ENCODE measurements at places on chromosomes 11 and 22.
A peak's percentile ranks its signal among the peaks of the same experiment; 100 is the strongest.

- no peak for DNase-seq
These were observed 244.9 kb upstream of the BLID start for GRCh38 chr11:122360875-122361274.

DNA sequence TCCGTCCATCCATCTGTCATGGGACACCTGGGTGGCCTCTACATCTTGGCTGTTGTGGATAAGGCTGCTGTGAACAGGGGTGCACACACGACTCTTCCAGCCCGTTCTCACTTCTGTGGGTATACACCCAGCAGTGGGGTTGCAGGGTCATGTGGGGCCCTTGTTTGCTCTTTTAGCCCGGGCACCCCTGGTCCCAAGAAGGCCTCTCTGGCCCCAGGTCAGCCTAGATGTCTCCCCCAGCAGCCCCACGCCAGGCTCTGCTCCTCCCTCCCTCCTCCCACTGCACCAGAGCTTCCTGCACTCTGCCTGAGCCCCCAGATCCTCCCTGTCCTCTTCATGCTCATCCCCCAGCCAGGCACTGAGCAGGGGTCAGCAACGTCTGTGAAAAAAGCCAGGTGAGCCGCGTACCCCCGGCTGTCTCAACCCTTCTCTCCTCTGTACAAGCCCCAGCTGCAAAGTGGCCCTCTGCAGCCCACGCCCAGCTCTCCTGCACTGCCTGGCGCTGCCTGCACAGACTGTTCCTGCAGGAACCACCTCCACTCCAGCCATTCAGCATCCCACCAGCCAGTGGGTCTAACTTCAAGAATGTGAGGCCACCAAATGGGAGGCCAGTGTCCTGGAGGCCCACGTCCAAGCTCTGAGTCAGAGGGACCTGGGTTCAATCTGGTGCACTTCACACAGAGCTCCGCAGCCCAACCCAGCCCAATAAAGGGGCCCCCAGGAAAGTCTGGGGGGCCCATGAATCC lies 1508.9 kb downstream of the BRD1 start:
- no peak for DNase-seq

DNA sequence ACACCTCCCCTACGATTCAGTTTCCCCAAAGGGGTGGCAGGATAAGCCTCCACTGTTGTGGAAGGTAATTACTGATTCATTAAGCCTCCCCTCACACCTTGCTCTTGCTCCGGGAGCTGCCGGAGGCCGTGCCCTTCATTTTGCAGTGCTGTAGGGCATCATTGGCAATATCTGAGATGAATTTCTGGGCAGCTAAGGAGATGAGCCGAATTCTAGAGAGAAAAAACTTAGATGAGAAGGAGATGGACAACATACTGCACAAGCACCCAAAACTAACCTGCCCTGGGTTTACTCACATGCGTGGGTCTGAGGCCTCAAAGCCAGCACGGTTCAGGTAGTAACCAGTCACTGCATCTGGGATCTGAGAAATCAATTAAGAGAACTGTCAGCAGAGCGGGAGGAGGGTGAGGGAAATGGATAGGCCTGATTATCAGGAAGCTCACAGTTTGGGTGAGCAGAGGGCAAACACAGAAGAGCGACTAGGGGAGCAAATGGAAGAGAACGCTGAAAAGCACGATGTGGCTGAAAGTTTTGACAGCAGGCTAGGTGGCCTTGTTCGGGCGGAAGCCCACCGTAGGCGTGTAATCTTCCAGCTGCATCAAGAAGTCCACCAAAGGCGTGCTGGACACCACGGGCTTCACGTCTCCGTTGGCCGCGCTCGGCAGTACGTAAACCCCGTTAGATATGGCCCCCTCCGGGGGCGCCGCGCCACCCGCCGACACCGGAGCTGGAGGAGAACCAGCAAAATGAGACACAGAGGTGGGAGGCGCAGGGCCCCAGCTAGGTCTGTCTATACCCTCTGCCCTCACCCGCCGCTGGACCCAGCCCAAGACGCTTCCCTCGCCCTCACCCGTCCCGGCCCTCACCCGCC lies 689 bp downstream of the TAF10 start:
- no peak for DNase-seq

- no peak for DNase-seq
These were observed 2.1 kb upstream of the PTPRCAP start for GRCh38 chr11:67439321-67440228.

DNA sequence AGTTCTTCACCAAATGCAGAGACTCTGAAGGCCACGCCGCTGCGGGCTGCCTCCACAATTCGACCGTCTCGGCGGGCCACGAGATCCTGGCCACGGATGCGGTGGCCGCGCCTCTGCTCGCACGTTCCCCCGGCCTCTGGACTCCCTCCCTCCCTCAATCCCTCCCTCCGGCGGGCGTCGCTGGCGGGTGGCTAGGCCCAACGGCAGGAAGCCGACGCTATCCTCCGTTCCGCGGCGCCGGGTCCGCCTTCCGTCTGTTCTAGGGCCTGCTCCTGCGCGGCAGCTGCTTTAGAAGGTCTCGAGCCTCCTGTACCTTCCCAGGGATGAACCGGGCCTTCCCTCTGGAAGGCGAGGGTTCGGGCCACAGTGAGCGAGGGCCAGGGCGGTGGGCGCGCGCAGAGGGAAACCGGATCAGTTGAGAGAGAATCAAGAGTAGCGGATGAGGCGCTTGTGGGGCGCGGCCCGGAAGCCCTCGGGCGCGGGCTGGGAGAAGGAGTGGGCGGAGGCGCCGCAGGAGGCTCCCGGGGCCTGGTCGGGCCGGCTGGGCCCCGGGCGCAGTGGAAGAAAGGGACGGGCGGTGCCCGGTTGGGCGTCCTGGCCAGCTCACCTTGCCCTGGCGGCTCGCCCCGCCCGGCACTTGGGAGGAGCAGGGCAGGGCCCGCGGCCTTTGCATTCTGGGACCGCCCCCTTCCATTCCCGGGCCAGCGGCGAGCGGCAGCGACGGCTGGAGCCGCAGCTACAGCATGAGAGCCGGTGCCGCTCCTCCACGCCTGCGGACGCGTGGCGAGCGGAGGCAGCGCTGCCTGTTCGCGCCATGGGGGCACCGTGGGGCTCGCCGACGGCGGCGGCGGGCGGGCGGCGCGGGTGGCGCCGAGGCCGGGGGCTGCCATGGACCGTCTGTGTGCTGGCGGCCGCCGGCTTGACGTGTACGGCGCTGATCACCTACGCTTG lies at the start of gene FUT4:
FUT4 (plus strand) TSS at position 227 of the 951 bp plus-strand sequence; CDS start at position 440, 213 bp downstream.
- peak; percentile 51 for DNase-seq

DNA sequence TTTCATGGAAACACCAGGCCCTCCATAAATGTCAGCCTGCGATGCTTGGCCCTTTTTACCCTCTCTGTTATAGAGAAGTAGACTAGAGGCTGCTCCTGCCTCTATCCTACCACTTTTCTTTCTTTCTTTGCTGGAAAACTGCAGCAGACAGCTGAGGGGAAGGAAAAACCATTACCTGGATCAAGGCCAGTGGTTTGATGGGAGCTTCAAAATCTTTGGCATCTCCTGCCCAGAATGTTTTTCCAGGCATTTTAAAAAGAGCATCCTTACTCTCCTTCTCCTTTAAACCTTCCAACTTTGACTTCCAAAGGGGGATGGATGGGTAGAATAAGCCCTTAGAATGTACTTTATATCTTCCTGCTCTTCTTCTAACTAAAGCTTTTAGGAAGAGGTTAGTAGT lies 44.9 kb downstream of the EXT2 start:
- DNase-seq = no peak

DNA sequence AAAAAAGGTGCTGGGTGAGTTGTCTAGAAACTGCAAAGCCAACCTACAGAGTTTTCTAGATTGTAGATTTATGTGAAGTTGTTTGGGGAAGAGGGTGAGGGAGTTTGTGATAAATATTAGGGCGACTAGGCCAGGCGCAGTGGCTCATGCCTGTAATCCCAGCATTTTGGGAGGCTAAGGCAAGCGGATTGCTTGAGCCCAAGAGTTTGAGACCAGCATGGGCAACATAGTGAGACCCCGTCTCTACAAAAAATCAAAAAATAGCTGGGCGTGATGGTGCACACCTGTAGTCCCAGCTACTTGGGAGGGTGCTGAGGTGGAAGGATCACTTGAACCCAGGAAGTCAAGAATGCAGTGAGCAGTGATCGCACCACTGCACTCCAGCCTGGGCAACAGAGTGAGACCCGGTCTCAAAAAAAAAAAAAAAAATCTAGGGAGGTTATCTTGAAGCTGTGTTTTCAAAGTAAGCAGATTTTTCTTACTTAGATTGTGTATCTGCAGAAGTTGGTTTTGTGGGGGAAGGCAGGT lies 844 bp downstream of the APOL6 start:
- no peak for DNase-seq

DNA sequence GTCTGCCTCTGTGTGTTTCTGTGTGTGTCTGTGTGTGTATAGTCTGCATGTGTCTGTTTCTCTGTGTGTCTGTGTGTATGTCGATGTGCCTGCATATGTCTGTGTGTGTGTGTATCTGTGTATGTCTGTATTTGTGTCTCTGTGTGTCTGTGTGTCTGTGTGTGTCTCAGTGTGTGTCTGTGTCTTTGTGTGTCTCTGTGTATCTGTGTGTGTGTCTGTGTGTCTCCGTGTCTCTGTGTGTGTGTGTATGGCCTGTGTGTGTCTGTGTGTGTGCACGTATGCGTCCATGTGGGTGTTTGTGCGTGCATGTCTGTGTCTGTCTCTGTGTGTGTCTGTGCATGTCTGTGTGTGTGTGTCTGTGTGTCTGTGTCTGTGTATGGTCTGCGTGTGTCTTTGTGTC lies 439 bp downstream of the SNX32 start:
- no peak for DNase-seq

GRCh38 chr22:40741116-40741515 lies 61.8 kb downstream of the MCHR1 start:
- no peak for DNase-seq

- DNase-seq = no peak
These were observed 43.9 kb downstream of the RELT start for GRCh38 chr11:73420136-73420535.

GRCh38 chr11:12253843-12254281 lies 123.5 kb upstream of the PARVA start:
- DNase-seq = no peak

- no peak for DNase-seq
These were observed 95.0 kb downstream of the AMOTL1 start for GRCh38 chr11:94862926-94863880.

DNA sequence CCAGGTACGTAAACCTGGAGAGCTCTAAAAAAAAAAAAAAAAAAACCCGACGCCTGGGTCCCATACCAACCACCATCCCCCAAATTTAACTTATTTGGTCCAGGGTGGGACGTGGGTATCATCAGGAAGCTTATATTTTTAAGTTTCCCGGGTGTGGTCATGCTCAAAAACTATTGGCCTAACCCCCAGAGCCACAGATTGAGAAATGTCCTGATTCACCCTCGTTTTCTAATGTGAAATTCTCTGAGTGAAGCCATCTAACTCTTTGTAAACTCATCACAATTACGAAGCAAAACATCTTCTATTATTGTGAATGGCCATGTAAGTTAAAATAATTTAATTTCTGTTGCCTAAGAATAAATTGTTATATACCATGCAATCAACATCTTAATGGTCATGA lies 29.6 kb downstream of the PAK1 start:
- no peak for DNase-seq

- DNase-seq = no peak
These were observed 14.2 kb upstream of the CCDC89 start for GRCh38 chr11:85699957-85700741.

DNA sequence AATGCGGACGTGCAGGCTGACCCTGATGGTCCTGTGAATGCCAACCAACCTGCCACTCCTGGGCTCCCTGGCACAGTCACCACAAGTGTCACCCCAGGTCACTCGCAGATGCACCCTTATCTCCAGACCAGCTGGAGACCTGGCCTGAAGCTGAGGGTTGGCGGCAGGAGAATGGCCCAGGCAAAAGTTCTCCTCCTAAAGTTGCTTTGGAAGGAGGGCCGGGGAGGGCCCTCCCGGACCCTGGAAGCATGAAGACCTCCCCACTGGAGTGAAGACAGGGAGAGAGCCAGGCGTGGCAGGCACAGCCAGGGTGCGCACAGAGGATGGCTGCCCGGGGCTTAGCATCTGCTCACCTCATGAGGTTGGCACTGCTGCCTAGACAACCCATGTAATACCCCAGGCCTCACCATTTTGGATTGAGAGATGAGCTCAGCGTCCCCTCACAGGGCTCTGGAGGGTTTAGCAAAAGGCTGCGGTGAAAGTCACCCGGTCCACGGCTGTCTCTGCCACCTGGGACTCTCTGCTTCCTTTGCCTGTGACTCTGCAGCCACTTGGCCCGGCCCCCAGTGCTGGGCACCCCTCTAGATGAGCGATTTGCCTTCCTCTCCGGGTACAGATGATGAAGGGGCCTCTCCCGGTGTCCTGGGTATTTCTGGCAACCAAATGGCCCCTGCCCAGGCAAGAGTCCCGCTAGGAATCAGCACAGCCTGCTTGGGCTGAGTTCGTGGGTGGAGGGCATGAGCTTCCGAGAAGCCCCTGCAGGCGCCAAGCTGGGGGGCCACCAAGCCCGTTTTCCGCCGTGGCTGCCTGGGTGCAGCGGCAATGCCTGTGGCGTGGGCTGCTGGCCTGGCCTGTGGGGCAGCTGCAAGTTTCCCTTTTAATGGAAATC lies 48.3 kb upstream of the SEPTIN5 start:
- no peak for DNase-seq

DNA sequence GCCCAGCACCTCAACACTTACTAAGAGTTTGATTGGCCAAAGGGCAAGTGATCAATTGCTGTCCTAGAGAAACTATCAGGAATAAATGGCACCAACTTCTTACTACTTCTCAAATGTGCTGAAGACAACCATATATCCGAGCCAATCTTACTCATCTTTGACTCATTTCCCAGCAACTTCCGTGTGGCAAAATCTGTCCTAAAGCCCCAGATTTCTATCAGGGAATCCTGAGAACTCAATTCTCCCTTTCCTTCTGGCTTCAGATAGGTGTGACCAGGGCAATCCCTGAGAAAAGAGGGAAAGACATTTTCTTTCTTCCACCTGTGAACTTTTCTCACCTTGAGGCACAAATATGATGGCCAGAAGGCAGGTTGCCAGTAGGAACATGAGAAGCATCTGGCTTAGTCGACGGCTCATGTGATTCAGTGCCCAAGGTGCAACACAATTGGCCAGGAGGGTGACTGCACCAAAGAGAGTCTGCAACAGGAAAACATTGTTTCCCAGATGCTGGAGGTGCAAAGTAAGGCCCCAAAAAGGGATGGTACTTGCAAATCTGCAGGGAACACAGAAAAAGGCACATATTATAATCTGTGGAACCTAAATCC lies 21.8 kb upstream of the SLC22A24 start:
- DNase-seq = no peak

DNA sequence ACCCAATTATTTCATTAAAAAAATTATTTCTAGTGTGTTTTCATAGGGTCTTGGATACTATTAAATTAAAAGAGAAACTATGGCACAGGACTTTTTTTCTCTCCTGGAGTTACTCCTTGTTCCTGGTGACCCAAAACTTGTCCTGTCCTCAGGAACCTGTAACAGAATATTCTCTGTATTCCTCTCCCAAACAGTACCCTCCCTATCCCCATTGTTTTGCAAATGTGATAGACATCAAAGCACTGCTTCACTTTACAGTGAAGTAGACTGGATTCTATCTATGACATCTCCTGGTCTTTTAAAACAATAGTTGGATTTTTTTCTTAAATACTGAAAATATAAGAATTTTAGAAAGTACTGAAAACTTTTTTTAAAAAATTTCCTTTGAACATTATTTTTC lies 37.2 kb downstream of the FAR1 start:
- DNase-seq = no peak

Measured in activated CD4-positive, CD25-positive, alpha-beta regulatory T cell (primary cell).